Kasumi-1 (cell line): ENCODE measurements at places on chromosomes 2 and 18.

DNA sequence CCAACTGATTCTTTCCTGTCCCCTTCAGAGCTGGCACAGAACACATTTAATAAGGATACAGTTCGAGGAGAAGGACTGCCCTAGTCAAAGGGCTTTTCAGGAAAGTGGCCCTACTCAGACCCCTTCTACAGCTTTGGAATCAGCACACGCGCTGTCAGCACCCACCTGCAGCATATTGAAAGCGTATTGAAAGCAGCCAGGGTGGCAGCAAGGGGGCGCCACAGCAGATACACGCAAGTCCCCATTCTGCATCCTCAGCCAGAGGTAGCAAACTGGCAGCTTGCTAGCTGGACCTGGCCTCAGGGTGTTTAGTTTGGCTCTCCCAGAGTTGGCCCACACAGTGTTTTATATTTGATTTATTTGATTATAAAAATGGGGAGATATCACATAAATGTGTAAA is 101.0 kb upstream of the NT5C1B start:
- no peak for DNase-seq

DNA sequence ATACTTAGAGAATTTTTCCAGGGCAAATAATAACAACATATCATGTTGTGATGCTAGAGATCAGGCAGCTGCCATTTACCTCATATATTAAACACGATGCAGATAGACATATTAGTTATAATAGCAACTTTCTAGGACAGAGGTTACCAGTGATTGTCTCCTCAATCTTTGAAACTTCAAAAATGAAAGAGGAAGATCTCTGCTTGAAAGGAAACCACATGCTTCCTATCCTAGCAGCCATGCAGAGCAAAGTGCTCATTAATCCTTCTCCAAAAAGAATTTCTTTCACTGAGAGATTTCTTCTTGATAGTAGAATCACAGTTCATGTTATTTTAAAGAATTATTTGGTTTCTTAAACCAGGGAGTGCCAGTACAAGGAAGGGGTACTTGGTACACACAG is 317.2 kb downstream of the CPS1 start:
- DNase-seq = peak; percentile 25

DNA sequence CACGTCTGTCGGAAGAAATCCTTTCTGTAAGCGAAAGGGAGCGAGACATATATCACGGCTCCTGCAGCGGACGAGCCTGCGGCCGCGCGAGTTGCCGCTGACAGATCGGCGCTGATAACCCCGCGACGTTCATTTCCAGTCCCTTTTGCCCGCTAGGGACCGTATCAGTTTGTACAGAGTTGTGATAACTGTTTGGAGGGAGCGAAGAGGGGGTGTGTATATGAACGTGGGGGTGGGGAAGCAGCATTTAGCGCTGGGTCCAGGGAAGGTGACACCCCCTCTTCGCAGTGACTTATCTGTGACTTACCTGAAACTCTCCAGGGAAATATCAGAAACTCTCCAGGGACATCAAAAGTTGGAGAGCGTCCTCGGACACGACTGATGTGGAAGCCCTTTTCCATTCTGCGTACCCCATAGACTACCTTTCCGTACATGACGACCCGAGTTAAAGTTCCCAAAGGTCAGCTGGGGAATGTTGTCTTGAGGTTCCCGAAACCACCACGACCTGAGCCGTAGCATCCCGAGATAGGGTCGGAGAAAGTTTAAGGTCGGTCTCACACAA is 948 bp upstream of the GATA6 start:
- no peak for DNase-seq

GRCh38 chr2:10891390-10891789 is 20.3 kb upstream of the KCNF1 start:
- no peak for DNase-seq

DNA sequence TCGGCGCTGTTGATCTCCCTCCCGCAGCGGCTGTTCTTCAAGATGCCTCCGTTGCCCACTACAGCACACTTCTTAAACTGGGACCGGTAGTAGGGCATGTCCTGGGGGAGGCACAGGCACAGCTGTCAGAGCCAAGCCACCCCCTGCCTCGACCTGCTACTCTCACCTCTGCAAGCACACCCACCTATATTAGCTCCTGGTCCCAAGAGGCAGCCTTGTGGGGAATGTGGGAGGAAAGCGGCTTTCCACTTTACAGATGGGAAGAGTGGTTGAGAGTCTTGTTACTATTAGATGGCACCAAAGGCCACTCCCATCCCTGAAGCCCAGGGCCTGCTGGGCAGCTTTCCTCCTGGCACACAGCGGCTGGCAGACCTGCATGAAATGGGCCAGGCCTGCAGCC is 29.2 kb upstream of the LOXHD1 start:
- no peak for DNase-seq
